Fibroblast of skin of left biceps (primary cell): ENCODE measurements at places on chromosomes 4 and X.

- DNase-seq, result no peak
These were observed 208.8 kb downstream of the COX18 start for GRCh38 chr4:72860766-72861165.

- DNase-seq, result no peak
These were observed 2.3 kb upstream of the INTS6L start for GRCh38 chrX:135518161-135518560.

DNA sequence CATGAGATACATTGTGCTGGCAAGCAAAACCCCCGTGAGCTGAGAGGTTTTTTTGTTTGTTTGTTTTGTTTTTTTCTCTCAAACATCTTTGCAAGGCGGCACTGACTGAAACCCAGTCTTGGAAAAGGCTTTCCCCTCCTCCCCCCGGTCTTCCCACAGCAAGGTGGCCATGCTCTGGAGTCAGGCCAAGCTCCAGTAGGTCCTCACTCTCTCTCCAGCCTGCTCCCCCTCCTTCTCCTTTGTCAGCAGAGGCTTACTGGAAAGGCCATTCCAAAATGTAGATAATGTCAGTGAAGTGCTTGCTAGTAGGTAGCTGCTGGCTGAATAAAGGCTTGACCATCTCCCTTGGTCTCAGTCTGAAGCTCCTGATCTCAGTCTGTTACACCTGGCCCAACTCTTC is 32.6 kb downstream of the FRMPD3 start:
- no peak for DNase-seq

GRCh38 chrX:56564164-56564885 is 898 bp downstream of the UBQLN2 start:
- no peak for DNase-seq
